CD4-positive, alpha-beta T cell treated with Interleukin-6 at 100 ng/mL for 8 hours (primary cell): ENCODE measurements at places on chromosomes 4 and X.

DNA sequence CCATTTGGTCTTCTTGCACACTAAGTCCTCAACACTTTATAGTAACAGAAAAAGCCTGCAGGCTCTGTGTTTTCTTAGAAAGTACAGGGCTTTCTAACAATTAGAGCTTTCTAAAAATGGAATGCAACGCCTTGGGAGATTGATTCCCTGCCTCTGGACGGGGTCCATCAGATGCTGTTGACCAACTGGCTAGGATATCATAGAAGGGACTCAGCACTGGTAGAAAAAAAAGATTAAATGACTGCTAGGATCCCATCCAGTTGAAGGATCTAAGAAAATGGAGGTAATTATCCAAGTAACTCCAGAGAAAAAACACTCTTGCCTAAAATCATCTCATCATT, 39.5 kb downstream of the USP46 start:
- no peak for DNase-seq

GRCh38 chr4:45453258-45453853, 670.5 kb downstream of the GABRG1 start:
- no peak for DNase-seq

DNA sequence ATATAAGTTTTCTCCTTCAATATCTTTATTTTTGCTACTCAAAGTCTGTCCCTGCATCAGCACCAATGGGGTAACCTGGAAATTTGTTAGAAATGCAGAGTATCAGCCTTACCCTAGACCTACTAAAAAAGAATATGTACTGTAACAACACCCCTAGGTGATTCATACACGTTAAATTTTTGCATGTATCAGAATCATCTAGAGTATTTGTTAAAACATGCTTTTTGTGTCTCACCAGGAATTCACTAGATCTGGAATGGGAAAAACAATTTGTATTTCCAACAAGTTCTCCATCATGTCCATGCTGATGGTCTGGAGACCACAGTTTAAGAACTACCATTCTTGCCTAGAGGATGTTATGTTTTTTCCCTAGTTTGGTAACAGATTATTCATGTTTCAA, 196.0 kb upstream of the EDNRA start:
- no peak for DNase-seq

GRCh38 chr4:185830263-185830994, 18.4 kb upstream of the SORBS2 start:
- no peak for DNase-seq

DNA sequence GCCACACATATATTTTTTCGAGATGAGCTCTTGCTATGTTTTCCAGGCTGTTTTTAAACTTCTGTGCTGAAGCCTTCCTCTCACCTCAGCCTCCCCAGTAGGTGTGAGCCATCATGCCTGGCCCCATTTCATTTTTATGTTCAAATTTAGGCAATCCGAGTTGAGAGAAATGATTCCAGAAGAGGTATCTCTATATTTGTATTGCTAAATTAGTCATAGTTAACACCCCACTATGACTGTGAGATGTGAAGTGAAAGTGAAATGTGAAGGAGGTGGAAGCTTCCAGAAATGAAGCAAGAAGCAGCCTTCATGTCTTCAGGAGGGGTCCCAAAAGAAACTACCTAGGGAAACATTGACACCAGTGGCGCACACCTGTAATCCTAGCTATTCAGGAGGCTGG, 17.7 kb downstream of the APELA start:
- DNase-seq = no peak

DNA sequence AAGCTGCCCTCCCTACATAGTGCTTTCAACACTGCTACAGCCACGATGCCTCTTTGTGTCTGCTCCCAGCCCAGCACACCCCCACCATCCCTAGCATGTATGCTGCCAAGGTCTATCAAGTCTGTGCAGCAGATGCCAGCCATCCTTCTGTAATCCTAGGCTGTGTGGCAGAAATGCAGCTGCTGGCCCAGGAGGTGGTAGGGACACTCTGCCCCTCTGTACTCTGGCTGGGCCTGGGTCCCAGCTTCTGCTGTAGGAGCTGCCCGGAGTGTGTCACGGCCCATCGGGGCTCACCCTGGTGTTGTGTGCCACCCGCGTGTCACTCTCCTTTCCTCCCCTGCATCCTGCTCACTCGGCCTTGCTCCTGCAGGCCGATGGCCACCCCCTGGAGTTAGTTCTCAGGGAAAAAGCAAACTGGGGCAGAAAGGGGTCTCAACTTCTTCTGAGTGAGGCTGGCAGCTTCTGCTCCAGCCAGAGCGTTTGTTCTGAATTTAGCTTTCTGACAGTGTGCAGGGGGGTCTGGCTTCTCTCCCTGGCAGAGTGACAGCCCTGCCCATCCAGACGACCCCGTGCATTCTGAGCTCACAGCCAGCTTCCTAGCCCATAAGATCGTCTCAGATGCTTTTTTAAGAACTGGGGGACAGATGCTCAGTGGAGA, 22.7 kb downstream of the PSAPL1 start:
- DNase-seq = no peak

DNA sequence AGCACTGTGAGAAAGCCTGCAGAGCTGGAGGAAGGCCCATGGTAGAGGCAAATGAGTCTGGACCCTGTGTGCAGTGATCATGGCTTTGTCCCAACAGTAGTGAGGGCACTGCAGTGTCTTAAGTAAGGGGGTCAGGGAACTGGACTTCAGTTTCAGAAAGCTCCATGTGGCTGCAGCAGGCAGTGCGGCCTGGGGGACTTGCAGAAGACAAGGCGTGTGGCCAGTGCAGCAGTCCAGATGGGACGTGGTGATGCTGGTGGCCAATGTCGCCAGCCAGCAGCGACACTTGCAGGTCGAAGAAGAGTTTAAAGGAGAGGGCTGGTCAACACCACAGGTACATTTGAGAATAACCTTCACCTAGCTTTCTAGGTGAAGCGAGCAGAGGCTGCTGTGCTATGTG, 113.4 kb downstream of the ZNF827 start:
- DNase-seq = no peak

- no peak for DNase-seq
Measured at GRCh38 chrX:91122151-91122694, 312.4 kb upstream of the PABPC5 start.

GRCh38 chr4:150943818-150944217, 71.3 kb downstream of the LRBA start:
- DNase-seq = no peak

DNA sequence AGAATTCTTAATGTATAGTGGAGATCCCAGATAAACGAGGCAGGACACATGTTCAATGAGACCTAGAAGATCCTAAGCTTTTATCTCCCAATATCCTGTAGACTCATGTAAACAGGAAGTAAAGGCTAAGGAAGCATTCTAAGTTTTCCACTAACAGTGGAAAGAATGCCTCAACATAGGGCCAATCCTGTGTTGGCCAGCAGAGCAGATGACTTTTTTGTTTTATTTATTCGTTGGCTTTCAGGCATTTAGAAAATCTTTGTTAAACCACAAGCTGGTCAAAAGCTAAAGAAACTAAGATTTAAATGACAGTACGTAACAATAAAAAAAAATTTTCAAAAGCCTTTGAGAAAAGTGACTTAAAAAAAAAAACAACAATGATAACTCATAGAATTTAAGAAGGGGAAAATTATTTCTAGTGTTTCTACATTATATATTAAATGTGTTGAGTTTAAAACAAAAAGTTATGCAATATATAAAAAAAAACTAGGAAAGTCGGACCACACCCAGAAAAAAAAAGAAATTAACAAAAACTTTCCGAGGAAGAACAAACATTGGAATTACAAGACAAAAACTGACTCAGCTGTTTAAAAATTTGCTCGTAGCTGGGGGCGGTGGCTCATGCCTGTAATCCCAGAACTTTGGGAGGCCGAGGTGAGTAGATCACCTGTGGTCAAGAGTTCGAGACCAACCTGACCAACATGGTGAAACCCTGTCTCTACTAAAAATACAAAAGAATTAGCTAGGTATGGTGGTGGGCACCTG, 759.3 kb downstream of the FSTL5 start:
- no peak for DNase-seq

DNA sequence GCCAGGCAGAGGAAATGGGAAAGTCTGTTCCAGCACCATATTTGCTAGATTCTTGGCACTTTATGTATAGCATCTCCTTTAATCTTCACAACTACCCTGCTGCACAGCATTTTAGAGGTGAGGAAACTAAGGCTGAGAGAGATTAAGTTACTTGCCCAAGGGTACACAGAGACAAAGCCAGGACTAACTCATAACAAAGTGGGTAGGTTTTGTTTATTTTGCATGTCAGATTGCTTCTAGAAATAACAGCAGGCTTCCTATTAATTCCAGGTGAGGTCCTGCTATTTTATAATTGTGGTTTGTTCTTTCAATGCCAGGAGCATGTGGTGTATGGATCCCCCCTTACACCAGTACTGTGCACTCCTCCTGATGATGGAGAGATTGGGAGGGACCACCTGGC, 15.0 kb downstream of the TCEANC start:
- DNase-seq = no peak
